ENCODE measurements at places on chromosomes 1 and 21. TPM values are rescaled to one million over a fixed set of nuclear protein-coding genes. Genes with fewer than 3 reads are reported as not detected.

GAS5 gene
- 229 TPM for total RNA-seq

- no peak for DNase-seq
Measured at GRCh38 chr1:14366091-14367018, 232.1 kb upstream of the KAZN start.

DNA sequence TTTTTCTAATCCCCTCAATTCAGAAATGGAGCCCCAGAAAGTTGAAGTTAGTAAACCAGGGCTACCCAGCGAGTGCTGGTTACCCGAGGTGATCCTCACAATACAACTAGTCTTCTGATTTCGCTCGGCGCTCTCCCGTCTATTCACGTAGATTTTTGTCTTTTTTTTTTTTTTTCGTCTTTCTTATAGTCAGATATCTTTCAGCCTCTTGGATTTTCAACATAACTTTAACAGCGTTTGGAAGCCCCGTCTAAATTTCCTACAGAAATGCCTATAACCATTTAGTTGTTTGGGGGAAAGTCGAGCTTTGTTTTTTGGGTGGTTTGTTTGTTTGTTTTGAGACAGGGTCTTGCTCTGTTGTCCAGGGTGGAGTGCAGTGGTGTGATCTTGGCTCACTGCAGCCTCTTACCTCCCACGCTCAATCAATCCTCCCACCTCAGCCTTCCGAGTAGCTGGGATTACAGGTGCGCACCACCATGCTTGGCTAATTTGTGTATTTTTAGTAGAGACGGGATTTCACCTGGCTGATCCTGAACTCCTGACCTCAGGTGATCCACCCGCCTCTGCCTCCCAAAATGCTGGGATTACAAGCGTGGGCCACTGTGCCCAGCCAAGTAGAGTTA is 818 bp upstream of the TMEM50B start:
- DNase-seq = no peak

GRCh38 chr1:198629610-198630009 is 9.2 kb upstream of the PTPRC start:
- DNase-seq = no peak

DNA sequence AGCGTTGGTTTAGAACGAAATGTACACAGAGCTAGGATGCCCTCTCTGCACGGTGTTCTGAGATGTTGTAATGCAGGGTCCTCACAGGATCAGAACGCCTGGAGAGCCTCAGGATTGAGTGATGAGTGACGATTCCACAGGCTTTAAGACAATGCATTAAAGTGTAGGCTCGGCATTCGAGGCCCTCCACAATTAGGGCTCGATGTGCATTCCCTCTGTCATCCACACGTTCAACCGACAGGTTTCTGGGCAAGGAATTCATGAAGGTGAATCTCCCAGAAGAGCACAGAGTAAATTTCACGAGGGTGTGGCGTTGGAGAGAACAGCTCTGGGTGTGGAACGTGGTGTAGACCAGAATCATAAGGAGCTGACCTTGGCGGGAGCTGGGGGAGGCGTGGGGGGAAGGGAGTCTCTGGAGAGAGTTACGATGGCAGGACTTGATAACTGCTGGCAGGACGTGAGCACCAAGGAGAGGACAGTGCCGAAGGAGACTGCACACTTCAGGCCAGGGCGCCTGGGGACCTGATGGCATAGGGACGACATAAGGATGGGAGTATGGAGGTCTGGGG is 51.0 kb upstream of the EFHD2 start:
- DNase-seq = no peak

- no peak for DNase-seq
Measured at GRCh38 chr1:11862890-11863289, 4.1 kb upstream of the NPPB start.

All from glomerular endothelial cell (primary cell).